ENCODE measurements at places on chromosomes 3 and 15.
A peak's percentile ranks its signal among the peaks of the same experiment; 100 is the strongest.

DNA sequence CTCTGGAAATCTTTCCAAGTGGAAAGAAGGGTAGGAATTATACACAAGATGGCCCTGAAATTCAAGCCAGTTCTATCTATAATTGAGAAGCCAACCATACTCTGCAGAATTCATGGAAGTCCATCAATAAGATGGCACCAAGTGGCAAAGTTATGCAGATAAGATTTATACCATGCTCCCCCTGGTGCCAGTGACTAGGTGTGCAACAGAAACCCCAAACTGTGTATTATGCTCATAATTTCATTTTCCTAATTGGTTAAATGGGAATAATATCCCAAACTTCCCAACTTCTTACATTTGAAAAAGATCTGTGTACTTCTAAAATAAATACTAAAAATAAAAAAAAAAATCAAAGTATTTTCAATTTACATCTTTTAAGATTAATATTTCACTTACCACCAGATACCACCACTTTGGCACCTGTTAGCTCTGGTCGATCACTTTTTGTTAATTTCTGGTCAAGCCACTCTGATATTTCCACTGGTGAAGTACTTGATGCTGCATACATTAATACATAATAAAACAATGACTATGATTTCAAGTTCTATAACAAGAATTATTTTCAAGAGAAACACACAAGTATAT, 25.9 kb downstream of the ETFA start:
- DNase-seq: no peak

GRCh38 chr15:81282911-81283310, 41.0 kb downstream of the STARD5 start:
- peak; percentile 25 for DNase-seq

- DNase-seq: no peak
Measured at GRCh38 chr3:140899363-140899762, 42.3 kb upstream of the SLC25A36 start.

- DNase-seq: no peak
Measured at GRCh38 chr15:96037584-96037983, 292.9 kb upstream of the NR2F2 start.

- DNase-seq: no peak
Measured at GRCh38 chr3:155991847-155992246, 121.4 kb downstream of the GMPS start.

- no peak for DNase-seq
Measured at GRCh38 chr3:65560133-65560532, 478.6 kb downstream of the MAGI1 start.

GRCh38 chr3:47989981-47990440, 26.2 kb downstream of the MAP4 start:
- peak; percentile 64 for DNase-seq

GRCh38 chr3:85808755-85809154, 850.0 kb downstream of the CADM2 start:
- no peak for DNase-seq
